ENCODE measurements at places on chromosomes 7 and 10.

DNA sequence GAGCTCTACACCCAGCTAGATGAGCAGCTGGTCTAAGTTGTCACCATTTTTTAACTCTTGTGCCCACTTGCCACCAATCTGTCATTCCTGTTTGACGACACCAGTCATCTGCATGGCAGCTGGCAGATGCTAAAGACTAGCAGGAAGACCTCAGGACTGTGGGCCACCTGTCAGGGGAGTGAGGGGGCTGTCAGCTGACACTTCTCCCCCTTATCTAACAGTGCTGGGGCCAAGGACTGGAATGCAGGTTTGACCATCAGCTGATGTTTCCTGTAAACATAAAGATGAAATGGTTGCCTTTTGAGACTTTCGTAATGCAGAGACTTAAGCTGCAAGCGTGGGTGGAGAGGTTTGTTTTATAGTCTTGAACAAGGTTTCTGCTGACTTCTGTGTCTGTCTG lies 93.5 kb downstream of the WNT2 start:
- peak; percentile 50 for DNase-seq

GRCh38 chr10:58384095-58384494 lies 1.1 kb upstream of the TFAM start:
- DNase-seq, result no peak

DNA sequence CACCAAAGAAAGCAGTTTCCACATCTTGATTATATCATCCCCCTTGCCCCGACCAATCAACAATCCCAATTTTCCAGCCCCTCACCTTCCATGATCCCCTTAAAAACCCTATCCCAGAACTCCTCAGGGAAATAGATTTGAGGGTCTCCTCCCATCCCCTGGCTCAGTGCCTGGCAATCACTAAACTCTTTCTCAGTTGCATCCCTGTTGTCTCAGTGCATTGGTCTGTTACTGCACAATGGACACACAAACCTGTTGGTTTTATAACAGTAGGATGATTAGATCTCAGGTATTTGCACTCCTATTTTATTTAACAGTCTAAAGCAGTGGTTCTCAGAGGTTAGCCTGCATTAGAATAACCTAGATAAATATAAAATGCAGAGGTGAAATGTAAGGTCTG lies 45.2 kb upstream of the RELN start:
- no peak for DNase-seq

DNA sequence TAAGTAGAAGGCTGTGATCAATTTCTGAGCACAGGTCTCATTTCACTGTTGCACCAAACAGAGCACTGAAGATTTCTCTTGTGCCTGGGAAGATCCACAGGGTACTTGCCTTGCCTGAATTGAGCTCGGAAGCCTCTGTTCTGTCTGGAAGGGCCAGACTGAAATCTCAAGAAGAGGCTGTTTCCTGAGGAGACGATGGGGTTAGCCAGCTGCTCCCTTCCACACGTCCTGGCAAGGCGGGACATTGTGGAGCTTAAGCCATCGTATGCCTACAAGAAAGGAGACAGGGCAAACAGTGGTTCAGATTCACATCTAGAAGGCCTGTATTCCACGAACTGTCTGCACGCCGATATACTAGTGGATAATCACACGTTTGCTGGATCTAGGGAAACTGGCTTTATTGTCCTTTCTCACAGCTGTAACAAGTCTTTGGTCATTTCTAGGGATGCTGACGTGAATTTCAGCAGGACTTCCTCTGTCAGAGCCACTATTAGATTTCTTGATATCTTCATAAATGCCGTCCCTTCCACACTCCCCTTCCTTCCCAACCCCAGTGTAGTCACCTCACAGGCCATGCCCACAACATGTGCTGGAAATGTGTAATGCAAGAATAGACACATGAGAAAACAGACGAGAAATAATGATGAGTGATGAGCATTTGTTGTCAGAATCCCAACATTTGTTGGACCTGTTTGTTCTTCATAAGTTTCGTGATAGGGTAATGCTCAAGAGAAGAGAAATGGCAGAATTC lies 137.2 kb upstream of the RSU1 start:
- DNase-seq, result no peak

GRCh38 chr7:71560354-71560995 lies 428.5 kb downstream of the GALNT17 start:
- DNase-seq, result no peak

DNA sequence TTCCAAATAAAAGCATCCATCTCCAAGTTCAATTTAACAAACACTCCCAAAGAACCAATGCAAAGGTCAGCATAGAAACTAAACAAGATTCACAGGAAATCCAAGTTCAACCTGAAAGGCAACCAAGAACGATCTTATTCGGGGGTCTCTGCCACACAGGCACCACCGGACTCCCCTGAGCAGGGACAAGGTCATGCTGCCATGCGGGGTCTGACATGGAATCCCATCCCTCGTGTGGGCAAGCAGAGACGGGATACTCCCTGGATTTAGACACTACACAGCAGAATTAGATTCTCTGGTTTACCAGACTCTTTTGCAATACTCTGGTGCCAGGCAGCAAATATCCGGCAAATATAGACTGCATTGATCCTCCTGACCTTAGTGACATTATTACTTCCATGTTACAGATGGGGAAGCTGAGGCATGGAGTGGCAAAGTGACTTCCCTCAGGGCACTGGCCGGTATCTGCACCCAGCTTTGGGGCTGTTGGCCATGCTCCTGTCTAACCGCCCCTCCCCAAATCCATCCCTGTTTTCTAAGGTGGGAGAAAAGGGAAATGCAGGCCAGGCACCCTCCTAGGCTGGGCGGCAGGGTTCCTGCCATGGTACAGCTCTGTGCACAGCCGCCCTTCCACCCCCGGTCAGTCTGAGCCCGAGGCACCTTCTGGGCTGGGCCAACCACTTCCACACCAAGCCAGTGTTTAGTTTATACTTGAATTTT lies 111.8 kb downstream of the VIPR2 start:
- no peak for DNase-seq

GRCh38 chr10:58570307-58570723 lies 57.6 kb downstream of the BICC1 start:
- DNase-seq, result no peak

DNA sequence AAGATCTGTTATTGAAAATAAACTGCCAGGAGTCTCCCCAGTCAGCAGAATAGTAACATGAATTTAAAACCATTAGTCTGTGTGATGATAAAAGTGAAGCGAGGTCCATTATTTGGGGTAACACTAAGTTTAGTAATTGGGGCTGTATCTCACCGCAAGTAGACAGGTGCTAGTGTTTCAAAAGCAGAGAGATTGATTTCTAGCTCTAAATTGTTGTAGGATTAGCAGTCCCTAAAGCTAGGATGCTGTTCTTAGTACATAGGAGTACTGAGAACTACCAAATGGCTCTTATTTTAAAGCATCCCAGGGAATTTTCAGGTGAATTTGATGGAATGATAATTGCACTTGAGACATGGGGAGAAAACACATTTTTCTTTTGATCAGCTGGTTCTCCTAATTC lies 70.5 kb downstream of the CPED1 start:
- no peak for DNase-seq

GRCh38 chr10:83248106-83248631 lies 891.1 kb upstream of the GHITM start:
- no peak for DNase-seq

GRCh38 chr10:60312818-60313588 lies 76.7 kb downstream of the ANK3 start:
- DNase-seq, result no peak

GRCh38 chr7:157550300-157551275 lies 213.8 kb downstream of the DNAJB6 start:
- no peak for DNase-seq

GRCh38 chr10:79407811-79408795 lies 37.3 kb downstream of the ZCCHC24 start:
- peak; percentile 11 for DNase-seq

GRCh38 chr10:86388119-86388704 lies 21.6 kb upstream of the GRID1 start:
- DNase-seq, result no peak

GRCh38 chr7:92661651-92662050 lies 71.5 kb upstream of the FAM133B start:
- DNase-seq, result no peak

DNA sequence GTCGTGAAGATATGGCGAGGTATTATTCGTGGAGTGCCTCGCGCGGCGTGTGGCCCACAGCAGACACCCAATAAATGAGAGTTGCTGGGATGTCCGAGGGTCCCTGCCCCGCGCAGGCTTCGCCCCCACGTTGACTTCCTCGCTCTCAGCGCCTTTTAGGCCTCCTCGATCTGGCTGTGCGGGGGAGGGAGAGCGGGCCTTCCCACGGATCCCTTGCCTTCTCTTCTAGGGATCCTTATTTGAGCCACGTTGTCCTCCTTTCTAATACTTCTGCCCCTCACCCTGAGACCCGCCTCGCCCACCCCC lies 660 bp downstream of the VCL start:
- no peak for DNase-seq

DNA sequence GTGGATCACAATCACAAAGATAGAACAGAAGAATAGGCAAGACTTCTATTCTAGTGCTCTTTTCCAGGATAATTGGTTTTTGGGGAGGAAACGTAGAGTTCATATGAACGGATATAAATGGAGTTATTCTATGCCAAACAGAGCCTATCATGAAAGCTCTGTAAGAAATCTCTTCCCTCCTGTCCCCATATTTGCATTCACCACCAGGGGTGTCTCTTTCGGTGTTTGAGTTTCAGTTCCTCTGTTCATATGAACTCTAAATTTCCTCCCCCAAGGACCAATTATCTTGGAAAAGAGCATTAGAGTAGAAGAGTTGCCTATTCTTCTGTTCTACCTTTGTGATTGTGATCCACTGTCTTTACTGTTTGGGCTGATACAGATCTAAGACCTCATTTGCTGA lies 48.3 kb upstream of the CDC14C start:
- DNase-seq, result no peak

GRCh38 chr10:129605266-129605985 lies 138.4 kb downstream of the MGMT start:
- no peak for DNase-seq

- no peak for DNase-seq
Observed at GRCh38 chr7:55489552-55489951, 82.8 kb downstream of the VOPP1 start.

DNA sequence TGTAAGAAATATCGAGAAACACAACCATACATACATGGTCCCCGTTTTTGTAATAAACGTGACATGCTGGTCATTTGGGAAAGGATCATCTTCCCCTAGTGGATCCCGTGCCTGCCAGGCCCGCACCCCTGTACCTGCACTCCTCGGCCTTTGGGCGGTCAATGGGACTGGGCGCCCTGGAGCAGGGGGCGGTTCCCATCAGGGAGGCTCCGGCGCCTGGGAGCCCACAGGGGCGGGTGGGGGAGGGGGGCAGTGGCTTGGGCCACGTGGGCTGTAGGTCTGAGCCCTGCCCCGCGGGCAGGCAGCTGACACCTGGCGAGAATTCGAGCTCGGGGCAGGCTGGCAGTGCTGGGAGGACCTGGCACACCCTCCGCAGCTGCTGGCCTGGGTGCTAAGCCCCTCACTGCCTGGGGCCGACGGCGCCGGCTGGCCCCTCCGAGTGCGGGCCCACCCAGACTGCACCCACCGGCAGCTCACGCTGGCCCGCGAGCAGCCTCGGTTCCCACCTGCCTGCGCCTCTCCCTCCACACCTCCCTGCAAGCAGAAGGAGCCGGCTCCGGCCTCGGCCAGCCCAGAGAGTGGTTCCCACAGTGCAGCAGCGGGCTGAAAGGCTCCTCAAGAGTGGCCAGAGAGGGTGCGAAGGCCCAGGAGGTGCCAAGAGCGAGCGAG lies 361.6 kb upstream of the GRM3 start:
- no peak for DNase-seq

GRCh38 chr7:44748948-44749731 lies 493 bp downstream of the ZMIZ2 start:
- DNase-seq, result no peak

DNA sequence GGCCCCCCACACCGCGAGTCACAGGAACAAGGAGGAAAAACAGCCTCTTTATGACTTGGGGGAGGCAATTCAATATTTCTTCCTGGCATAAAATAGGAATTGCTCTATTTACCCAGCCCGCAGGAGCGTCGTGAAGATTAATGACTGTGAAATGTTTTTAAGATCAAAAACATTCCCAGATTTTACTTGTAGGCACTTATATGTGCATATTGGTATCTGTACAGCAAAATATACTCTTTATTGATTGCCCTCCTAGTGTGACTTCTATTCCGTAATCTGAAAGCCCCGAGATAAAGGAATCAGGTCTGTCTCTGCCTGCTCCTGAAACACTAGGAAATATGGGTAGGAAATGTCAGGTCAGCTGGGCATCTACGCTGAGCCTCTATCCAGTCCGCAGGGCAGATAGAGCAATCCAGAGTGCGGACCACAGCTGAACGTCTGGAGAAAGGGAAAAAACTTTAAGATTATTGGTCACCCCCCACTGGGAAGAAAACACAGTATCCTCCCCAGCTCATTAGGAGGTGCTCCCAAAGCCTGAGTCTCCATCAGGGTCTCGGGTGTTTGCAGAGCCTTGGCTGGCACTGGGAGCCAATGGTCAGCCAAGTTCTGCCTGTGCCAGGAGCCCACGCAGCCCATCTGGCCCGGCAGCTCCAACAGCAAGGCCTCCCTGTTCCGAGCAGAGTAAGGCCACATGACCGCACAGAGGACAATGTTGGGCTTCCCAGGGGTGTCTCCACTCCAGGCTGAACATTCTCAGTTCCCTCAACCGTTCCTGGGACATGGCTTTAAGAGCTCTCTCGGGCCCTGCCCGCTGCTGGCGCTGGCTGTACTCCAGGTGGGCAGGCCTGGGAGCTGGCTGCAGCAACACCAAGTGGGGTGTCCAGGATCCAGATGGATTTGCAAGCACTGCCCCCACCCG lies 7.7 kb downstream of the CTBP2 start:
- no peak for DNase-seq

GRCh38 chr10:102777711-102778453 lies 34.1 kb downstream of the WBP1L start:
- DNase-seq, result no peak

DNA sequence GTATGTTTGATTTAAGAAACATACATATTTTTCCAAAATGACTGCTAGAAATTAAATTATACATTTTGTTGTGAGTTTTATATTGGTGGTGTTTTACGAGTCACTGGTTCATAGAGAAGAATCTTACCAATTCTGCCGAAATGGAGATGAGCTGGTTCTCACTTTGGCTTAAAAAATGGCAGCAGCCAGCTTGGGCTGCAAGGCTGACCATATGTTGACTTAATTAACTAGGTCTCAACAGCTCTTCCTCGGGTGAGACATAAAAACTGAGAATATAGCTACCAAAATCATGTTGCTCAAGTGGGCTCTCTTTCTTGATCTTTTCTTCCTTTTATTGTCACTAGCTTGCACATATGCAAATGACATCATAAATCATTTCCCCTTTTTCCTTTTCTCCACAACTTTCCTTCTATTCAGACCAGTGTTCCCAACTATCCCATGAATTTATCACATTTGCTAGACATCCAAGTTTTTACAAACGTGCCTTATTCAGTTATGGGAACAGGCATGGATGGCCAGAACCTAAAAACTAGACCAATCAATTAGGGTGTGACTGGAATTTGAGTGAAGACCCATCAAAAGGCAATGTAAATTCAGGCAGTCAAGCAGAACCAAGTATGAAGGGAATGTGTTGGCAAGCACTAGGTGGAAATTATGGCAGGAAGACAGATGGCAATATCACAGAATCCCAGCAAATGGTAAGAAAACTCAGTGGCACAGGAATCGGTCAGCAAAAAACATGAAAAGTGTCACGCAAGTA lies 6.4 kb upstream of the TSPAN12 start:
- DNase-seq, result peak; percentile 56

Data from NCI-H1694 treated with DMSO at 0.1 percent for 48 hours (cell line).